HFFc6 (cell line): ENCODE measurements at places on chromosomes 1 and 21.

DNA sequence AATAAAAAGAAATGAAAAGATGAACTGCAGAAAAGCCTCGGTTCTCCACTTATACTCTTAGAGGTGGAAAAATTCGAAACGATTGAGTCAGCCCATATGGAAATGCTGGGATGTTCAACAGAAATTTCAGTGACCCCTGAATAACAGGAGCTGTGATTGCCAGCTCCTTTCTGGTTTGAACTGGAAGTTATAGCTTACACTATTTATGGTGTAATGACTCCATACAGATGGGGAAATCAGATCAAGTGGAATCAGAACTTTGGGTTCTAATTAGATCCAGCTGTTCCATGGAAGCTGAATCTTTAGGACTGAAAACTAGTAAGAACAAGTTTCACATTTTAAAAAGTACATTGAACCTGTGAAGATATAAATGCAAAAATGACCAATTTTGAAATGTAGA, 569.3 kb upstream of the ZRANB2 start:
- peak; percentile 8 for DNase-seq

GRCh38 chr21:36545776-36546511, 66.0 kb upstream of the CLDN14 start:
- DNase-seq = no peak

DNA sequence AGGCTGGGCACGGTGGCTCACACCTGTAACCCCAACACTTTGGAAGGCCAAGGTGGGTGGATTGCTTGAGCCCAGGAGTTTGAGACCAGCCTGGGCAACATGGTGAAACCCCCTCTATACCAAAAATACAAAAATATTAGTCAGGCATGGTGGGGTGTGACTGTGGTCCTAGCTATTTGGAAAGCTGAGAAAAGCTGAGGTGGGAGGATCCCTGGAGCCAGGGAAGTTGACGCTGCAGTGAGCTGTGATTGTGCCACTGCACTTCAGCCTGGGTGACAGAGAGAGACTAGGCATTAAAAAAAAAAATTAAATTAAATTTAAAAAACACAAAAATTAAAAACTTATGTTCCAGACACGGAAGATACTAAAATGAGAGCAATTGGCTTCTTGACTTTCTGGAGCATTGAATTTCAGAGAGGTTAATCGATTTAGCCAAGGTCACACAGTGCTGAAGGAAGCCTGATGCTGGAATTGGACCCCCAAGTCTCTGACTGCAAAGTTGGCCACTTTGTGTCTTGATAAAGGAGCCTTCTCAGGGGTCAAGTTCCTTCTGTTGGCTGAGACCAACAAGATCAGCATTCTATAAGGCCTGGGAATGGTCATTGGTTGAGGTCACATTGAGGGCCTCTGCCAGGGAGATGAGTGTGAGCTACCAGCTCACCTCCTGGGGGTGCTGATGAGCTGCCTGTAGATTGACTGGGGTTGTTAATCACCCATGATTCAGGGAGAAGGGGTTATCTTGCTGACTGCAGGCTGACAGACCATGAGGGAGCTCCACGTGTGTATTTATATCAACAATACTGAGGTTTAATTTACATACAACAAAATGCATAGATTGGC, 54.3 kb downstream of the RPS6KA1 start:
- no peak for DNase-seq

- no peak for DNase-seq
Observed at GRCh38 chr1:177432897-177433296, 262.1 kb downstream of the BRINP2 start.

DNA sequence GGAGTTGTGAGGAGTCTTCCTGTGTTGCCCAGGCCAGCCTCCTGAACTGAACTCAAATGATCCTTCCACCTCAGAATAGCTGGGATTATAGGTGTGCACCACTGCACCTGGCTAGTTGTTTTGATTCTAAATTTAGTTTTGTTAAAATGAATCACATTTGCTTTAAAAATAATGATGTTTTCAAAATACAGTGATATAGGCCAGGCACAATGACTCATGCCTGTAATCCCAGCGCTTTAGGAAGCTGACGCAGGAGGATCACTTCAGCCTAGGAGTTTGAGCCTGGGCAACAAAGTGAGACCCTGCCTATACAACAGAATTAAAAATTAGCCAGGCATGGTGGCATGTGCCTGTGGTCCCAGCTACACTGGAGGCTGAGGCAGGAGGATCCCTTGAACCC, 24.3 kb downstream of the RTCA start:
- no peak for DNase-seq

DNA sequence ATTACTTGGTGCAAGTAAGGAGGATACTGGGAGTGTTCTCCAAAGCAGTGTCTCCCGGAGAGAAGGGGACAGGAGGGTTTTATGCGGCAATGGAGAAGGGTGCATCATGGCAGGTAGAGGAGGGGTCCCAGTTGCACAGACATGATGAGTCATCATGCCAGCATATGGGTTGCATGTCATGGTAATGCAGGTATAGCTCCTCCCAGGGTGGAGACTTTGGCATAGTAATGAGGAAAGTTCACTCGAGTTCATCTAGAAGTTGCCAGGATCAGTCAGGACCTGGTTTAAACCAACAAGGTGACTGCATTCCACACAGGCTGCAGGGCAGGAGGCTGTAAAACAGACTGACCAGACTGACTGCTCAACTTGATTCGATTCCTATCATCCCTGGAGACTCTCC, 355.7 kb upstream of the DUSP10 start:
- DNase-seq = no peak

DNA sequence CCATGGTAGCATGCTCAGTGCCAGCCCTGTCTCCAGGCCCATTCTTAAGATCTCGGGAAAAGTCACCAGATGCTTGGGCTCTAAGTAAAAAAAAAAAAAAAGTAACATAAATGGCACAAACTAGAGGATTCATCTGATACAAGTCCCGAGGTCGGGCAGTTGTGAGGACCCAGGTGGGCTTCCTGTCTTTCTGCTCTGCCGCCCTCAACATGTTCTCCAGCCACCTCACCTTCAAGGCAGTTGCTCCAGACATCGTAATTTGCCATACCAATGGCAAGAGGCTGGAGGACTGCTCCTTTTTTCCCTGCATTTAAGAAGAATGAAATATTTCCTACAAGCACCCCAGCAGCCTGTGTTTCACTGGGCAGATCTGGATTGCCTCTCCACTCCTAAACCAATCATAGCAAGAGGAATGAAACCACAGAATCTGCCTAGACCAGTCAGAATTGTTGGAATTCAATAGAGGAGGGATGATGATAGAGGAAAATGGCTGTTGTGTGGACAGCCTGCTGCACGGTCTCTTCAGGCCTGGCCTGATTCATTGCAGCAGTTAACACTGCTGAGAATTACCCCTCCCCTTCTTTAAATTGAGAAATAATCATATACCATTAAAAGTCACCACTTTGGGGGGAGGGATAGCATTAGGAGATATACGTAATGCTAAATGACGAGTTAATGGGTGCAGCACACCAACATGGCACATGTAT, 5.4 kb downstream of the HMGN2 start:
- peak; percentile 26 for DNase-seq

GRCh38 chr1:45327644-45328515, 1.2 kb downstream of the HPDL start:
- DNase-seq = no peak

DNA sequence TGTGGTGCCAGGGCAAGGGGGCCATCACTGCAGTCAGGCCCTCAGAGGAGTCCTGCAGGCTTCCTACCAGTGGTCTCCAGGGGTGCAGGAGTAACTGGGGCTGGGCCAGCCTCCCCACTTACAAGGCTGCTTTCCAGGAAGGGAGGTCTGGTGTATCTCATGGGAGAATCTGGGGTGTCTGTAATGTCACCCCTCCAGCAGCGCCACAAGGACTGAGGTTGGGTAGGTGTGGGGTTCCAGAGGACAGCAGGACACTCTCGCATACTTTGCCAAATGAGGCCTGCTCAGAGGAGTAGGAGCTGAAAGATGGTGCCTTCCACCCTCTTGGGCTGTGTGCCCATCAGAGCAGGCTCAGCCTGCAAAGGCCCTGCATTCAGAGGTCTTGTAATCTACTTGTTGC, 46.9 kb downstream of the TNNT2 start:
- DNase-seq = no peak

- DNase-seq = no peak
Observed at GRCh38 chr1:182244451-182244850, 147.1 kb downstream of the GLUL start.

- DNase-seq = peak; percentile 71
Observed at GRCh38 chr1:93080179-93080823, 1.2 kb downstream of the MTF2 start.

- no peak for DNase-seq
Observed at GRCh38 chr1:118977600-118977999, 10.5 kb downstream of the TBX15 start.

GRCh38 chr1:37038227-37039093, 4.1 kb upstream of the GRIK3 start:
- DNase-seq = no peak

GRCh38 chr1:171191992-171192391, 6.9 kb downstream of the FMO2 start:
- no peak for DNase-seq

GRCh38 chr1:206651958-206652890, 16.9 kb downstream of the DYRK3 start:
- DNase-seq = no peak

GRCh38 chr1:46303038-46303871, at the start of the genes LRRC41 and UQCRH:
TSS of gene LRRC41 (minus strand) at chr1:46303616. CDS start at chr1:46303322, 294 bp downstream.
TSS of gene UQCRH (plus strand) at chr1:46303698. CDS start at chr1:46303767, 69 bp downstream.
- DNase-seq = peak; percentile 96

DNA sequence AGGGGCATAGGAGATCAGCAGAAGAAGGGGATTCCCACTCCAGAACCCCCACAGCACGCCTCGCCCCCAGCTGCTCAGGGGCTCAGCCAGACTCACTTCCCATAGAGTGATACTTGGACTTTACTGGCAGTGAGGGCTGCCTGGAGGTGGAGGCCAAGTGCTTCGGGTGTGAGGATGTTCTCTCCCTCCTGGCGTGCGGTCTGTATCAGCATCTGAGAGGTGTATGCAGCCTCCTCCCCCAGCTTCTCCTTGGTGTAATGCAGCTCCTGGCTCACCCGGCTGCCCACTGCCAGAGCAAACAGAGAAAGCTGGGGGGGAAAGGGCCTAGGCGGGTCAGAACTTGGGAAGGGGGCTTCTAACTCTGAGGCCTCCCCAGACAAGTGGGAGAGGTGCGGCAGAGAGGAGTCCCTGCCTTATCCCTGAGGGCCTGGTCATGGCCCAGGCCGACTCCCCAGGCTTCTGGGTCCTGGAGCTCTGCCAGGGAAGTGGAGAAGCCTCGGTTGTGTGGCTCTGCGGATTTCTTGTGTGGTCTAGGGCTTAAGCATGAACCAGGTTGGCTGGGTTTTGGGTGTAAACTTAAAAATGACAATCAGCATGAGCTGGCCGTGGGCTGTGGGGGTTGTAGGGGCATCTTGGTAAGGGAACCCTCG, 10.9 kb downstream of the PTCH2 start:
- no peak for DNase-seq

DNA sequence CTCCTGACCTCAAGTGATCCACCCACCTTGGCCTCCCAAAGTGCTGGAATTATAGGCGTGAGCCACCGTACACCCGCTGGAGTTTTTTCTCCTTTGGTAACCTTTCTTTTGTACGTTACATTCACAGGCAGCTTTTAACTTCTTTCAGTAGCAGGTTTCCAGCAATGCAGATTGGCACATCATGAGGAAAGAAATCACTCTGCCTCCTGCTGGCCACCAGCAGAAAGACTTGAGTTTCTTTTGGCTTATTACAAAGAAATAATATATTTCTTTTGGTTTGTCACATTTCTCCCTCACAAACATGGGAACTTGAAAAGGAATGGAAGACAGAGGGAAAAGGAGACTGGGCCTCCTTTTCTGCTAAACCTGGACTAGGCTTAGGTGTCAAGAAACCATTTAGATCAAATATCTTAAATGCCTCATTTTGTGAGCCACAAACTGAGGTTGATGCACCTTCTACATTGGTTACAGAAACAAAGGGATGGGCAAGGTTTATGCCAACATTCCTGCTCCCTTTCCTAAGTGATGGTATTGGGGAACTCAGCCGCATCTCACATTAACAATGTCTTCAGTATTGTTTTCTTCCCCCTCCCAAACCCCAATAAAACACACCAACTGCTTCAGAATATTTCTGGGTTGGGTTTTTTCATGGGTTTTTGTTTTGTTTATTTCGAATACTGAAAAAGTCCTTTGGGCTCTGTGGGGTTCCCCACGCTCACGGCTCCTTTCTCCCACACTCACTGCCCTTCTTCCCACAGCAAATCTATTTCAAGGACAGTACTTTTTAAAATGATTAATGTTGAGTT, 7.7 kb downstream of the ENSA start:
- peak; percentile 59 for DNase-seq

- DNase-seq = no peak
Observed at GRCh38 chr21:44758781-44759627, 42.6 kb downstream of the UBE2G2 start.

DNA sequence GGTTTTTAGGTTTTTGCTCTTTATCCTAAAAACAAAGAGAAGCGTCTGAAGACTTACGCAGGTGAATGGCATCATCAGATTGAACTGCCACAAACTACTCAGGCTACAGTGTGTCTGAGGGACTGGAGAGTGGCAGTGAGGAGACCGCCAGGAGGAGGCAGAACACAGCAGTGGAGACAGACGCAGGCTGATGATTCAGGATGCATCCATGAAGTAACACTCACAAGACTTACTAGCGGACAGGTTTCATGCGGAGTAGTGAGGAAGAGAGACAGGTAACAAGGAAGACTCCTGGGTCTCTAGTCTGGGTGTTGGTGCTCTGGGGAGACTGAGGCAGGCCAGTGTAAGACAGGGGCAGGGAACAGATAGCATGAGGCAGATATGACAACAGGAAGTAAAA, 5.7 kb downstream of the HSF2BP start:
- no peak for DNase-seq

- DNase-seq = no peak
Observed at GRCh38 chr1:240526312-240526711, 85.6 kb downstream of the GREM2 start.

DNA sequence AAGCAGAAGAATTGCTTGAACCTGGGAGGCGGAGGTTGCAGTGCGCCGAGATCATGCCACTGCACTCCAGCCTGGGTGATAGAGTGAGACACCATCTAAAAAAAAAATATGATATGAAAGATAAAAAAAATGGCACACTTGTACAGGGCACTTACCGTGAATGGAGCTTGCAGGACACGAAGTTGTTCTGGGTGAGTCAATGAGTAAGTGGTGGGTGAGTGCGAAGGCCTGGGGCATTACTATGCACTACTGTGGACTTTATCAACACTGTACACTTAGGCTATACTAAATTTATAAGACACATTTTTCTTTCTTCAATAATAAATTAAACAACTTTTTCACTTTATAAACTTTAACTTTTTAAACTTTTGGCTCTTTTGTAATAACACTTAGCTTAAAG, 37.0 kb downstream of the TNFRSF8 start:
- DNase-seq = no peak

DNA sequence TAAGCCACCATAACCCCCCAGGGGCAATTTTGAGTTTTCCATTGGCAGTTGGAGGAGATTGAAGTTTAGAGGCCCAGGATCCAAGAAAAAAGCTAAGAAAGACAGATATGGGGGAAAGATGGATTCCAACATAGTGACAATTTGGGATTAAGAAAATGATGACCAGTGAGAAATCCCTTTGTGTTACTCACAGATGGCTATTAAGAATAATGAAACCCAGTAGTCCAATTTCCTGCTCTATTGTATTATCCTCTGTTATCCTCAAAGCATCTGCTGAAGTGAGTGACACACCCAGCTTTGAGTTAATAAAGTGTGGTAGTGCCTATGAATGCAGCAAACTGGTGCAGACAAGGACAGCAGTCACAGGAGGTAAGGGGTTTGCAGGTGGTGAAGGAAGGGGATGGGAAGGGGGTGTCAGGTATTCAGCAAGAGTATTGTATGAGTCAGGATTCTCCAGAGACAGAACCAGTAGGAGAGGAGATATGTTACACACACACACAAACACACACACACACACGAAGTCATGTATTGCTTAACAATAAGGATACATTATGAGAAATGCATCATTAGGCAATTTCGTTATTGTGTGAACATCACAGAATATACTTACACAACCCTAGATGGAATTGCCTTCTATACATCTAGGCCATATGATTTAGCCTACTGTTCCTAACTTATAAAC, 112.4 kb upstream of the VANGL1 start:
- no peak for DNase-seq
